Body of pancreas (tissue), 4 donors: ENCODE measurements at places on chromosomes 12 and 14. TPM values are rescaled to one million over a fixed set of nuclear protein-coding genes. Genes with fewer than 3 reads are reported as not detected.

- peak; percentile 70 for DNase-seq
Observed at GRCh38 chr14:102323102-102323501, 3.6 kb downstream of the ZNF839 start.

CLEC4D gene
- total RNA-seq, result not detected

- no peak for DNase-seq
Observed at GRCh38 chr12:563787-564298, 99.4 kb downstream of the NINJ2 start.

DNA sequence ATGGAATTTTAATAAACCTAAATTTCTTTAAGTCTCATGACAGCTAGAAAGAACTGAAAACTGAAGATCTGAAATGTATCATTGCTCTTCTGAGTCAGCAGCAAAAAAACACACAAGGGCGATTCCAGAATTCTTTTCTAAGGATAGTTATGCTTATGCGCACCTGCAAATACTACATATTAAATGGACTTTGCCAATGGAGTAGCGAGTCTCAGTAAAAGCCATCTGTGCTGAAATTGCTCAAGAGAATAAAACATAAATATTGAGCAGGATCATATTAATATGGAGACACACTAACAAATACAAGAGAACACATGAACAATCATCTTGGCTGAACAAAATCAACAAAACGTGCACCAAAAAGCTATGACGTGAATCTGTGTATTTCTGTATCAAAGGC is 73.7 kb downstream of the CPNE8 start:
- no peak for DNase-seq

- DNase-seq, result no peak
Observed at GRCh38 chr12:116538076-116538591, 21.0 kb upstream of the MAP1LC3B2 start.

HEBP1 gene
- 19.4 TPM for total RNA-seq

DNA sequence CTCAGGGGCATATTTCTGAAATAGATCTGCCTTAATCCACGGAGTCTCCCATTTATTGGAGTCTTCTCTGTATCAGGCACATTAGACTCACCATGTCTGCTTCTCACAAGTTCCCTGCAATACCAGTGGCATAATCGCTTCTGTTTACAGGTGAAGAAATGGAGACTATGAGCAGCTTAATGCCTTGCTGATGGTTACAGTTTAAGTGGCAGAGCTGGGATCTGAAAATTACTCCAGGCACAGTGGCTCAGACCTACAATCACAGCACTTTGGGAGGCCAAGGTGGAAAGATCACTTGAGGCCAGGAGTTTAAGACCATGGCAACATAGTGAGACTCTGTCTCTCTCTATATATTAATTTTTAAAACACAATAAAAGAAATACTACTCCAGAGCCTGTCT is 7.3 kb upstream of the RIC8B start:
- DNase-seq, result no peak

GRCh38 chr12:130070126-130070611 is 92.1 kb upstream of the FZD10 start:
- DNase-seq, result peak; percentile 38

- peak; percentile 66 for DNase-seq
Observed at GRCh38 chr14:50067723-50068495, 48.5 kb downstream of the VCPKMT start.

DNA sequence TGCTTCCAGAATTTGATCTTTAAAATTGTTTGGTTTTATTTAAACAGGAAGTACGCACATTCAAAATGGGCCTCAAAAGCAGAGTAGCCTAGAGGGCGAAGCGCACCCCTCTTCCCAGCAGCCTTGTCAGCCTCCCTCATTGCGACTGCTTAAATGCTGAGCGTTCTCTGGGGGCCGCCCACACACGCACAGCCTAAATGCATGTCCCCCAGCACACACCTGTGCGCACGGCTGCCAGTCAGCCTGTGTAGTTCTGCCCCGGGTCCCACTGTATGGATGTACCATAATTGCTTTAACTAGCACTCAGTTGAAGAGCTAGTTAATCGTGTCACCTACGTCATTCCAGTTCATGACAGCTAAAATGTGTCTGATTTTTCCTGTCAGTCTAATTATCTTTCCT is 79.3 kb downstream of the TESC start:
- DNase-seq, result no peak

DNA sequence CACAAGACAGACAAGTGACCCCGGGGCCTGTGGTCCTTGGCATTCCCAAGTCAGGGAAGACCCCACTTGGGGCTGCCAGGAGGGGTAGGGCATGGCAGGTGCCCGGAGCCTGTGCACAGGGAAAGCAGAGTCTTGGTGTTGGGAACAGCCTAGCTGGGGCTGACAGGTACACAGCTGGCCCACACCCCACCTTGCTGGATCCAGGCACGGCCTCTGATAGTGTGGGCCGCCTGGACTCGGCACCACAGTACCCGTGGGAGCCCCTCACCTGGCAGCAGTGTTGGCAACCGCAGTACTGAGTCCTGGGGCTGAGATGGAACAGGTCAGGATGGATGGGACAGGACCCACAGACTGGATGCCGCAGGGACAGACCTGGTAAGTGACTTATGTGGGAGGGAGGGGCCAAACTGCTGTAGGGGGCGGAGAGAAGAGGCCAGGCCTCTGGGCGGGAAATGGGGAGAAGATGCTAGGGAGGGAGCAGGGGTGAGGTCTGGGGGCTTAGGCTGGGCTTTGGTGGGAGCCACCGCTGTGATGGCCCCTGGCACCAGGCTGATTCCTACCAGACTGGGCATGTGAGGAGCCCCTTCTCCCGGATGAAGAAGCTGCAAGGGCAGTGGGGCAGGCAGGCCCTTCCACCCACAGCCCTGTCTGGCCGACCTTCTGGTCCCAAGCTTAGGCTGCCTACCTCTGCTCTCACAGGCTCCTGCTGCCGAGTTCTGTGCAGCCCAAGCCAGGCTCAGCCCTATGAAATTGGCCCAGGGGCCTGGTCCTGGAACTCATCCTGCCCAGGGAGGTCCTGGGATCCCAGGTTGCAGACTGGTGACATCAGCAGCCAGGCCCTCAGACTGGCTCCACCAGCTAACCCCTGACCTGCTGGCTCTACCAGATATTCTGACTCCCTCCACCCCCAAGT is at the start of gene TGM1:
TGM1 (minus strand) TSS at position 357 of the 913 bp plus-strand sequence. CDS start 825 bp downstream, outside the sequence.
- DNase-seq, result no peak

- no peak for DNase-seq
Observed at GRCh38 chr12:7205091-7205490, 15.6 kb downstream of the PEX5 start.

- peak; percentile 40 for DNase-seq
Observed at GRCh38 chr14:106879241-106879640, 1352.9 kb downstream of the TMEM121 start.

PRKD1 gene
- total RNA-seq, result 14.8 TPM

DNA sequence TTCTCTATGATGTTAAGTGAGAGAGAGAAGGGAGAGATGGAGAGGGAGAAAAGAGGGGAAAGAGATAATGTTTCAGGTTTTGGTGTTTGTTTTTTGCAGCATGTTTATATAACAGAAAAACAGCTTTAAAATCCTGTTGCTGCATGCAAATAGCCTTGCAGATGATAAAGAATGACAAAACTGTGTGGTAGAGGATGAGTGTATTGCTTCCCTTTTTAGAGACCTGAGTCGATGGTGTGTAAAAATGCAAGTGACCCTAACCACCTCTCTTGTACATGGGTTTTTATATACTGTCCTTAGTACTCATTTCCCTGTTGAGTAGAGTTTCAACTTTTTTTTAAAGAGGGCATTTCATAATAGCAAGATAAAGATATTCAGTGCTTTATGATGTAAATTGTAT is 249.1 kb downstream of the AKAP6 start:
- no peak for DNase-seq

- DNase-seq, result no peak
Observed at GRCh38 chr14:100538351-100539002, 48.7 kb downstream of the BEGAIN start.

DNA sequence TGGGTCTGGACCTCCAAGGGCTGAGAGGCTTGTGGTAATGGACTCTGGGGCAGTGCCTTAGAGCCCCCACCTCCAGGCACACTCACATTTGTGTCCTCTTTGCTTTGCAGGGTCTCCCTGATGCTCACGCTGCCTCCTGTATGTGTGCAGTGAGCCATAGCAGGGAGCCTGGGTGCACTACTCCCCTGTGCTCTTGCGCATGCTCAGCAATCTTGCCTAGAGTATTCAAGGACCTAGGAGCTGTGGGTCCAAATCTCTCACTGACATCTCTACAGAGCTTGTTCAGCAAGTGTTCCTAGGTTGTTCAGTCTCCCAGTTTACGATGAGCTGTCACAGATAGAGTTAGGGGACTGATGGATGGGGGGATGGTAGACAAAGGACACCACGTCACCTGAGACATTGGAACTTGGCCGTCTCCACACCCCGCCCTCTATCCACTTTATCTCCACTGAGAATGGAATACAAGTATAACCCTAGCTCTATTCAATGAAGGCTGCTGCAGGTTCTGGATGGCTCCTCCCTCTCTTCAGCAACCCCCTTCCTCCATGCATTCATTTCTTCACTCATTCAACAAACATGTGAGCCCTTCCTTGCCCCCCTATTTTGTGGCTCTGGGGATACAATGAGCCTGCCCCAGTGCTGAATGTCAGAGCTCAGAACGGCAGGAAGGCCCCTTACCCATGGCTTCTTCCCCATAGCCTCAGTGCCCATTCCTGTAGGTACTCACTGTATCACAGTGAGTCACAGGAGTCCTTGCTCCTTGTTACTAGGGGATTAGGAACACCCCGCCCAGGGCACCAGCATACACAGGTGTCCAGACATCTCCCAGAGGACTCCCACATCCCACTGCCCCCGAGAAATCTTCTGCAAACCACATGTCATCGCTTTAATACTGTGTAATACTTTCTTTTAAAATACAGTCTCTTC is 31.2 kb downstream of the FIGNL2 start:
- no peak for DNase-seq

GALNT8 gene
- 1.3 TPM for total RNA-seq

PARP2 gene
- total RNA-seq, result 11.7 TPM

GRCh38 chr14:69643430-69644200 is 32.2 kb downstream of the SUSD6 start:
- DNase-seq, result peak; percentile 91

GLIPR1L1 gene
- total RNA-seq, result not detected

GRCh38 chr14:89359477-89360222 is 57.4 kb downstream of the FOXN3 start:
- no peak for DNase-seq

- DNase-seq, result no peak
Observed at GRCh38 chr14:52461721-52462120, 90.6 kb downstream of the TXNDC16 start.

AKAP5 gene
- total RNA-seq, result not detected

DNA sequence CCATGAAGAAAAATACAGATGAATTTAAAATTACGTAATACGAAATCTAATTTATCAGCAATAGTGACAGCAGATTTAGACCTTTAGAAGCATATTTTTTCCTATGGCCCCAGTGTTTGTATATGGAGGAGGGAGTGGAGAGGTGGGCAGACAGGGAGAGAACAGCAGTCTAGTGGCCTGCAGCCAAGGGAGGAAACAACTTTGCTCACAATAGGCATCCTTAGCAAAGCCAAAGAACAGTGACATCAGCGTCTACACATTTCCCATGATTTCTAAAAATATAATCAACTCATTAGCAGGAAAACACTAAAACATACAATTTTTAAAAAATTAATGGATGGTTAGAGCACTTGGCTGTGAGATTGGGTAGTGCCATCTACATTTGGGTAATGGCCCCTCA is 622.6 kb upstream of the ATP2B1 start:
- DNase-seq, result no peak

DNA sequence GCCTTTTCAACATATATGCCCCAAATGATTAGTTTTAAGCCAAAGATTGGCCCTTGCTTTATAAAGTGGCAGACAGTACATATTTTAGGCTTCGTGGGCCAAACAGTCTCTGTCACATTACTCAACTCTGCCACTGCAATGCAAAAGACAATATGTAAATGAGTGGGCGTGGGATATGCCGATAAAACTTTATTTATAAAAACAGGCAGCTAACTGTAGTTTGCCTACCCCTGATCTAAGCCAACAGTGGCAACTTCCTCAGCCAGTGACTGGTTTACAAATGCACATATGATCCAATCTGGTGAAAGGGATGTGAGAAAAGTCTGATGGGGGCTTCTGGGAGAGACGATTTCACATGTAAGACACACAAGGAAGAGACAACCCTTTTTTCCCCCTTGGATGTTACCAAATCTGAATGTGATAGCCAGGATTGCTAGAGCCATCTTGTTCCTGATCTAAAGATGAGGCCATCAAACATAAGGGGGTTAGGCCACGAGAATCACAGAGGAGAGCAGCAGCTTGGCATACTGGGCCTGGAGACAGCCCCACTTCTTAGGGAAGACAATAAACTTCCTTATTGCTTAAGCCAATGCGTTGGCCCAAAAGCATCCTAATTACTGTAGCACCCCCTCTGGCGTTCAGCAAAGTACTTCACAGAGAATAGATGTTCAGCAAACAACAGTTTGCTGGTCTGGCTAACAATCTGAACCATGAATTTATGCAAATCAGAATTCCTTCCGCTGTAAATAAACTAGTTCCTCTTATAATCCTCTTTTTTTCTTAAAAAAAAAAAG is 75.2 kb upstream of the TMCC3 start:
- DNase-seq, result no peak

RNU4-1 gene
- total RNA-seq, result under 0.01 TPM

ARHGEF25 gene
- 10.1 TPM for total RNA-seq

EML1 gene
- 23.6 TPM for total RNA-seq

ZDHHC22 gene
- not detected for total RNA-seq

DNA sequence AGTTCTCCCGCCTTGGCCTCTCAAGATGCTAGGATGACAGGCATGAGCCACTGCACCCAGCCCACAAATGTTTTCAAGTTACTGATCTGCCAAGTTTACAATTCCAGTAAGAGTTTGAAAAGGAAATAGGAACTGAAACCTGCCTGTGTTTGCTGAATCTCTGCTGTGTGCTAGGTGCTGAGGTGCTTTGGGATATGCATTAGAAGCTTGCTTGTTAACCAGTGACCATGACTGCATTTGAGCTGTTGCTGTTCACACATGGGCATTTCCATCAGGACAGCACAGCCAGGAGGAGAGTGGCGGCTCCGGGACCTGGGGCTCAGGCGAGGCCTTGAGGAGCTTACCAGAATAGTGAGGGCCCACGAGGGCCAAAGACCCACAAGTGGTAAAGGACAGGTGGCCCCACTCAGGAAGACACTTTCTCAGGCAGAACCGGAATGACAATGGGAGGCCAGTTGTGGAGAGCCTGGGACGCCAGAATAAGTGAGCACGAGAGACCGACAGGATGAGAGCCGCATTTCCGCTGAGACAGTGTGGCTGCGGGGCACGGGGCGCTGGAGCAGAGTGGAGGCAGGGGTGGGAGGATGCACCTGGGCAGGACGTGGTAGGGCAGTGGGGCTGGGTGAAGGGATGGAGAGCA is 54.5 kb upstream of the MMP17 start:
- no peak for DNase-seq
